ENCODE measurements at places on chromosomes 12 and 14. TPM values are rescaled to one million over a fixed set of nuclear protein-coding genes. Genes with fewer than 3 reads are reported as not detected.

OASL gene
- 0.08 TPM for total RNA-seq

DPPA3 gene
- total RNA-seq, result not detected

LALBA gene
- not detected for total RNA-seq

BAZ2A gene
- 31.4 TPM for total RNA-seq

HCAR2 gene
- 0.46 TPM for total RNA-seq

RNASE7 gene
- total RNA-seq, result not detected

CCDC38 gene
- total RNA-seq, result not detected

SDR9C7 gene
- not detected for total RNA-seq

All from Right ventricle myocardium inferior (tissue), 1 donor.